ENCODE measurements at places on chromosomes 12 and 14.

- DNase-seq: no peak
These were observed 10.3 kb downstream of the OR10P1 start for GRCh38 chr12:55647027-55647426.

DNA sequence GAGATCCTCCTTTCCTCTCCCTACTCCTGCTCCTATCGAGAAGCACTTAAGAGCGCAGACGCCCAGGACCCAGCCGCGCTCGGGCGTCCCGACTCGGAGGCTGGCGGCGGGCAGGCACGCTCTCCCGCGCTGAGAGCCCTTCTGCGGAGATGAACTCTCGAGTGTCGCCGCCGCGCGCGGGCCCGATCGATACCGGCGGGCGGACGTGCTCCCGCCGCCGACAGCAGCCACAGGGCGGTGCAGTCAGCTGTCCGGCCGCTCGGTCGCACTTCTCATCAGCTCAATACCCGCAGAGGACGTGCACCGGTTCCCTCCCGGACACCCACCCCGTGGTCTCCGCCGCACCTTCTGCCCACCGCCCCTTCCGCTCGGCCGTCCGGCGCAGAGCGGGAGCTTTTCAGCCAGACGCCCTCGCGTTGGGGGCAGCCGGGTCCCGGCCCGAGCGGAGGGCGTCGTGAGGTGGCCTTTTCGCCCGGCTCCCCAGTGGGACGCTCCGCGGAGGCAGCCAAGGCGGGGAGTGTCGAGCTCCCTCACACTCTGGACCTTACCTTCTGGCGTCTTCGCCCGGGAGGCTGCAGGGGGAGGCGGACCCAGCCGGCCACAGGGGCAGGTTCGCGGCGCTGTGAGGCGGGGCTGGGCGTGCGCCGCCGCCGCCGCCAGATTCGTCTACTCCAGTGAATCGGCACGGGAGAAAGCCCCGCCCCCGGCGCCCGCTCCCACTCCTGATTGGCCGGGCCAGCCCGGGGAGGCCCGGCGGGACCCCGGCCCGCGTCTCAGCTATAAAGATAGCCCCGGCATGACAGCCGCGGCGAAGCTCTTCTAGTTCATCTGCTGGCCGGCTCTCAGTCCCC lies at the start of gene INSM2:
TSS of gene INSM2 (plus strand) at position 808 of the 851 bp plus-strand sequence. CDS start 89 bp downstream, outside the sequence.
- DNase-seq: no peak

DNA sequence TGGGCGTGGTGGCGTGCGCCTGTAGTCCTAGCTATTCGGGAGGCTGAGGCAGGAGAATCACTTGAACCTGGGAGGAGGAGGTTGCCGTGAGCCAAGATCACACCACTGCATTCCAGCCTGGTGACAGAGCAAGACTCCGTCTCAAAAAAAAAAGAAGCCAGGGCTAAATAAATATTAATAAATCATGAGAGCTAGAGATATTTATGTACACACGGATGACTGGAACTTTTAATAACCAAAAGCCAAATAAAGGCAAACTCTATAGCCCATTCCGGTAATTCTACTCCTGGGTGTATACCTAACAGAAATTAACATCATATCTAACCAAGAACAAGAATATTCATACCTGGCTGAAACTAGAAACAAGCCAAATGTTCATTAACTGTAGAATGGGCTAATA lies 7.7 kb upstream of the TRAFD1 start:
- DNase-seq: no peak

DNA sequence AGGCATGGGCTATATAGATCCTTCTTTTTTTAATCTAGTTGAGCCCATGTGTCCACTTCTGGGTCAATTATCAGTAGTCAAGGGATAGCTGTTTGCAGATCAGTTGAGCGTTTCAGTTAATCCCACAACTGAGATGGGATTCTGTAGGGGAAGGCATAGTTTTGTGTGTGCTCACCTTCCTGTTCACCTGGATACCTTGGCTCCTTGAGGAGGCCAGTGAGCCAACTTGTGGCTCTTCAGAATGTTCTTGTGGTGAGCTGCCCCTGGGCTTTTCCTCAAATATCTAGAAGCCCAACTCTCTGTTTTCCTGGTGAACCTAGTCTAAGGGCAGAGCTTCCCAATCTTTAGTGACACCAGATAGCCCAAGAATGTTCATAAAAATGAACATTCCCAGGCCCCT lies 302.9 kb upstream of the TBX3 start:
- DNase-seq: no peak

GRCh38 chr14:74917646-74918081 lies 5.4 kb downstream of the RPS6KL1 start:
- DNase-seq: no peak

GRCh38 chr14:39491134-39491571 lies 58.9 kb upstream of the FBXO33 start:
- peak; percentile 21 for DNase-seq

GRCh38 chr14:68014771-68015170 lies 195.2 kb downstream of the RAD51B start:
- no peak for DNase-seq

DNA sequence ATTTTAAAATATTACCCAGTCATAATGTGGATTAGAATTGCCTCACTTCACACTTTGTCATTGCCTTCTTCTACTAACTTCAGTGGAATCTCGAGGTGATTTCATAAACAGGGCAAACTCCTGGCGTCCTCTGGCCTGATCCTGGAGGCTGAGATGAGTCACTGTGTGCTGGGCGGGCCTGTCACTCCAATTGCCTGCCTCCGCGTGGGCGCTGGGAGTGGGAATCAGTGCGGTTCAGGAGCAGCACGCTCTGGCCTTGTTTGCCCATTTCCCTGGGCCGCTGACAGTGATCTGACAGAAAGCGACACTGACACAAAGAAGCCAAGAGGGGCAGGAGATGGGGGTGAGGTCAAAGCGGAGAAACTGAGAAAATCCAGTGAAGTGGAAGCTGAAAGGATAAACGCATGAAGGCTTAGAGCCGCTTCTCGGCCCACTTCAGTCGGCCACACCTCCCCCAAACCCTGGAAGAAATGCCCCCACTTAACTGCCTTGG lies 29.7 kb downstream of the LGR5 start:
- peak; percentile 68 for DNase-seq

- DNase-seq: no peak
These were observed 828.8 kb upstream of the SEL1L start for GRCh38 chr14:82362452-82362851.

- peak; percentile 46 for DNase-seq
These were observed 30.0 kb downstream of the DTX1 start for GRCh38 chr12:113086249-113087164.

GRCh38 chr12:56954958-56955355 lies 2.5 kb downstream of the RDH16 start:
- DNase-seq: no peak

- peak; percentile 43 for DNase-seq
These were observed 23.7 kb upstream of the SLC2A3 start for GRCh38 chr12:7959701-7960121.

GRCh38 chr12:106274575-106275121 lies 26.8 kb upstream of the CKAP4 start:
- no peak for DNase-seq

DNA sequence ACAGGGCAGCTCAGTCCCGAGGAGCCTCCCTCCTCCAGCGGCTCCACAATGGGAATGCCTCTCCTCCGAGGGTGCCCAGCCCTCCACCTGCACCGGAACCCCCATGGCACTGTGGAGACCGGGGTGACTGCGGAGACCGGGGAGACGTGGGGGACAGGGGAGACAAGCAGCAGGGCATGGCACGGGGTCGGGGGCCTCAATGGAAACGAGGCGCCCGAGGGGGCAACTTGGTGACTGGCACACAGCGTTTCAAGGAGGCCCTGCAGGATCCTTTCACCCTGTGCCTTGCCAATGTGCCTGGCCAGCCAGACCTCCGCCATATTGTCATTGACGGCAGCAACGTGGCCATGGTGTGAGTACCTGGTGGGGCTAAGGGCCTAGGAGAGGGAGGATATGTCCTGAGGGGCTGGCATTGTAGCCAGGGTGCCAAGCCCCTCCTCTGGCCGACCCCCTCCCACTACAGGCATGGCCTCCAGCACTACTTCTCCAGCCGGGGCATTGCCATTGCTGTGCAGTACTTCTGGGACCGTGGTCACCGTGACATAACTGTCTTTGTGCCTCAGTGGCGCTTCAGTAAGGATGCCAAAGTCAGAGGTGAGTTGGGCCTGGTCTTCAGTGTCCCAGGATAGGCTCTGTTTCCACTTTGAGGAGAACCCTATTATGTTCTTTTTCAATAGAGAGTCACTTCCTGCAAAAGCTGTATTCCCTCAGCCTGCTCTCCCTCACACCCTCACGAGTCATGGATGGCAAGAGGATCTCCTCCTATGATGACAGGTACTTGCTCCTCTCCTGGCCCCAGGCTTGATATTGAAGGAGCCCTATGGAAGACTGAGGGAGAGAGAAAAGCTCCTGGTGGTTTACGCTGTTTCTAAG lies 2.7 kb downstream of the KHNYN start:
- no peak for DNase-seq

DNA sequence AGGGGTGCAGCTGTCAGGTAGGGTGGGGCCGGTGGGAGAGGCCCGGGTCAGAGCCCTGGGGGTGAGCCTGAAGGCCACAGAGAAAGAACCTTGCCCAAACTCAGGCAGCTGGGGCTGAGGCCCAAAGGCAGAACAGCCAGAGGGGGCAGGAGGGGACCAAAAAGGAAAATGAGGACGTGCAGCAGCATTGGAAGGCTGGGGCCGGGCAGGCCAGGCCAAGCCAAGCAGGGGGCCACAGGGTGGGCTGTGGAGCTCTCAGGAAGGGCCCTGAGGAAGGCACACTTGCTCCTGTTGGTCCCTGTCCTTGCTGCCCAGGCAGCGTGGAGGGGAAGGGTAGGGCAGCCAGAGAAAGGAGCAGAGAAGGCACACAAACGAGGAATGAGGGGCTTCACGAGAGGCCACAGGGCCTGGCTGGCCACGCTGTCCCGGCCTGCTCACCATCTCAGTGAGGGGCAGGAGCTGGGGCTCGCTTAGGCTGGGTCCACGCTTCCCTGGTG lies 10.5 kb downstream of the MMP14 start:
- no peak for DNase-seq

- no peak for DNase-seq
These were observed 431.6 kb downstream of the ZFP36L1 start for GRCh38 chr14:68361231-68361630.

DNA sequence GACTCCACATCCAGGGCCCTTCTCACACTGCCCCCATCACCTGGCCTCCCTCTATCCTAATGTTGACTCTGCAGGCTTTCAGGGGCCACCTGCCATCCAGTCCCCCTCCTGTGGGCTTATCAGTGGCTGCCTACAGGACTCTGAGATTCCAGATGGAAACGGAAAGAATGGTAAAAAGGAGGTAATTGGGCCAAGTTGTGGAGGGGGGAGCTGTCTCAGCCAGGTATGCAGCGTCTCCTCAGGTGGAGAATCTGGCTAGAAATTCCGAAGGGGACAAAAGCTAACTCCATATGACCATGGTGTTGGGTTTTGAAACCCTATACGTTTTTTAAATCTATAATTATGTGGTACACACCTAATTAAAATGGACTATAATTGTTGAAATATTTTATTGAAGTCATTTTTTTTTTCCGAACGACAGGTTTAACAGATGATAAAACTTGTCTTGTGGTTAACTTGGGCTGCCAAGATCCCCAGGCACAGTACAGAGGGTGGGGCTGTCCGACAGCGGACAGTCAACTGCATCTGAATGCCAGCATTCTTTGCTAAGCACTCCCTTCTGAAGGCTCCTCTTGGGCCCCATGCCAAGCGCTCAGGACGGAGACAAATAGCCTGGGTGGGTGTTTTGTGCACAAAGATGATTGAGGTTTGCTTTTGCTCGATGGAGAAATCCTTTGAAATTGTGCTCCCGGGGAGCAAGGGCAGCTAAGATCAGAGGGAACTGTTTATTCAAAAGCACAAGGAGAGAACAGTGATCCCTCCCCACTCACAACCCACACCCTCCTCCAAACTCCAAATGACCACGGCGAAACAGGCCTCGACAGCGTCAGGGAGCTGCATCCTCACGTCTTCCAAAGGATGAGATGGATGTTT lies 365.6 kb downstream of the BCL11B start:
- DNase-seq: peak; percentile 79

DNA sequence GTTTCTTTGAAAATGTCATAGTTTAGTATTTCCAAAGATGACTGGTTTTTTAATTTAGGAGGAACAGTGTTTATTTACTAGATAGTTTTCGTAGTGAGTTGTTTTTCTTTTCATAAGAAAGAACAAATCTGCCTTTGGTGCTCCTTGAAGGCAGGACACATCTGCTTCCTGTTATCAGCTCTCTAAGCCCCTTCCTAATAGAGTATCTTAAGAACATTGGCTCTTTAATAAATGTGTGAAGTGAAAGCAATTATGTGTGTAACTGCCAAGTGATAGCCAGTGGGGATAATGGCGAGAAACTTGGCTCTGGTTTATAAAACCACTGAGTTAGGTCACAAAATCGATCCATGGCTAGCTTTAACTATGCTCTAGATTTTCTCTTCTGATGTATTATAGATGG lies 23.5 kb upstream of the PPFIBP1 start:
- no peak for DNase-seq

GRCh38 chr14:95033682-95034632 lies 123.4 kb downstream of the DICER1 start:
- DNase-seq: no peak

DNA sequence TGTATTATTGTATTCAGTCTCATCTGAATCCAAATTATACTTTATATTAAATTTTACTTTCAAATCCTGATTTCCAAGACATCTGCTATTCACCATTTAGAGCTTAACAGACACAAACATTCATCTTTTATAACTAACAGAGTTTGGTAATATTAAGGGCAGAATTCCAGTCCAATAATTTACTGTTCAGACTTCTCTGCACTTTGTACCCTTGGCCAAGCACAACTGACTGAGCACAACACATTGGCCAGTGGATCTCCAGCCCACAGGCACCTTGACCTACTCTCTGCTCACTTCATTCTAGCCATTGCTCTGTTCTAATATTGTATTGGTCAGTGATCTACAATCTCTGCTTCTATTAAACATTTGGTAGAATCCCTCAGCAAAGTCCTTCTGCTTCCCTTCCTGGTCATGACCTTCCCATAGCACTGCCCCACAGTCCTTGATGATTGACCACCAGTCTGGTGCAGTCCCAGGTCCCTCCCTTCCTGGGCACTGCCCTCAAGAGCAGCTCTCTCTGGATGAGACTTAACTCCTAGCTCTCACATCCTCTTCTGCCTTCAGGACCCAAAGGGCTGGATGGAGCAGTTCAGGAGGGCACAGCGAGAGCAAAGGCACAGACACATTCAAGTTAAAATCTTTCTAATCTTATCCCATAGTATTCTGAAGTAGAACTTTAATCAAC lies 97.7 kb upstream of the OVCH1 start:
- DNase-seq: no peak

GRCh38 chr12:52585066-52585465 lies 11.4 kb upstream of the KRT74 start:
- no peak for DNase-seq

GRCh38 chr14:105153331-105153731 lies 15.2 kb downstream of the JAG2 start:
- no peak for DNase-seq

GRCh38 chr12:61862986-61863385 lies 397.2 kb upstream of the USP15 start:
- no peak for DNase-seq

DNA sequence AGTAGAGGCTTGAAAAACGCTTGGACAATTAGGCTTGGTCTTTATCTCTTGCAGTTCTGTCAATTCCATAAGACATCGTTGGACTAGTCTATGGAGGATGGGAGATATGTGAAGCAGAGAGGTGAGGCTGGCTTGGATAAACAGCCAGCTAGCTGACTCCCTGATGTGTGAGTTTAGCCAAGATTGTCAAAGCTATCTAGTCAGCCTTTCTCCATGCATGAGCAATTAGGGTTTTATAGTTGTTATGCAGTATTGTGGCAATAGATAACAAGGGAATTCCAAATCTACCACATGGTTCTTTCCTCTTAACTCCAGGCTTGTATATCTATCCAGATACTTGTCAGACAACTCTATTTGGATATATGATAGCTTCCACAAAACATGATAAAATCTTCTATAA lies 153.6 kb upstream of the NRXN3 start:
- no peak for DNase-seq
